ENCODE measurements at places on chromosomes 1 and 21.

DNA sequence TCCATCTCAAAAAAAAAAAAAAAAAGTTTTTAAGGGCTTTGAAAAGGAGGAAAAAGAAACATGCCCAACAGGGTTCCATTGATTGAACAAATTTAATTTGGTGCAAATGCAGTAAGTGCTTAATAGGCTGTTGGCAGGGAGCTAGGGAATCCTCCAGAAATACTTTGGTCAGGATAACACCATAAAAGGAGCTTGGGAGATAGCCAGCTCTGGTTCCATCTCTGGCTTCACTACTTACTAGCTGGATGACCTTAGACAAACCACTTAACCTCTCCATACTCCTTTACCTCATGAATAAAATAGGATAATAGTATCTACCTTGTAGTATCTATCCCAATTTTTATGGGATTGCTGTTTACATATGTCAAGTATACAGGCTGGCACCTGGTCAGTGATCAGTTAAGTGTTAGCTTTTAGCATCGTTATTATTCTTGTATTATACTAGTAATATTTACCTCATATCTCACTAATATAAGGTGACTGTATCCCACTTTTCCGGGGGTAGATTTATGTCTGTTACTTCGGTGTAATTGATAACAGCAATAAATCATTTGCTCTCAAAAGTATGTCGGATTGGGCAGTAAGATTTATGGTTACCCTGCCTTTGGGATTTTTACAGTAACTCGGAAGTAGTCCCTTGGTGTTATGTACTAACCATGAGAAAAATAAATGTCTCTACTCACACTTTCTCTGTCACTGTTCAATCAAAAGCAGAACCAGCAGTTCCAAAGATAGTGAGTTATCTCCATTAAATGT is 36.4 kb downstream of the BTG3 start:
- H3K36me3 ChIP-seq: peaks cover 15% of the 10 kb centered on the region
- no peaks in the 10 kb centered on the region for H3K4me1 ChIP-seq
- no peak for DNase-seq
- H3K27me3 ChIP-seq: no peaks in the 10 kb centered on the region
- H3K4me3 ChIP-seq: no peak overlapping the region

DNA sequence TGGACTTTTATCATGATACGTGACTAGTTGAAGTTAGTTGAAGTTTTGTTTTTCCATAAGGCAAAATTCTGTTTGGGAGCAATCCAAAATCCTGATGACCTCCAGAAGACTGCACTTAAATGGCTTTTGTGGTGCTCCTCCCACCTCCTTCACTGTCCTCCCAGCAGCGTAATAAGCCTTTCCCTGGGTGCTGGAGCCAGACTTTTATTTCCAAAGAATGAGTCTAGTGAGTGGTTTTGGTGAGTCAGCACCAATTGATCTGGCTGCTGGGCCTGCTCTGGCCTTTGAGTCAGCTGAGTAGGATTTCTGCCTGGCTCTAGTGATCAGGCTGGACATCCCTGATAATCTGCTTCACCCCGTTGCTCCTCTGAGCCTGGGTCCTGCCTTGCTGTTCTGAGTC is 21.7 kb upstream of the KCND3 start:
- peaks cover 6% of the 10 kb centered on the region for H3K27me3 ChIP-seq
- H3K4me1 ChIP-seq: no peaks in the 10 kb centered on the region
- H3K4me3 ChIP-seq: no peak overlapping the region
- DNase-seq: no peak
- H3K36me3 ChIP-seq: no peaks in the 10 kb centered on the region

DNA sequence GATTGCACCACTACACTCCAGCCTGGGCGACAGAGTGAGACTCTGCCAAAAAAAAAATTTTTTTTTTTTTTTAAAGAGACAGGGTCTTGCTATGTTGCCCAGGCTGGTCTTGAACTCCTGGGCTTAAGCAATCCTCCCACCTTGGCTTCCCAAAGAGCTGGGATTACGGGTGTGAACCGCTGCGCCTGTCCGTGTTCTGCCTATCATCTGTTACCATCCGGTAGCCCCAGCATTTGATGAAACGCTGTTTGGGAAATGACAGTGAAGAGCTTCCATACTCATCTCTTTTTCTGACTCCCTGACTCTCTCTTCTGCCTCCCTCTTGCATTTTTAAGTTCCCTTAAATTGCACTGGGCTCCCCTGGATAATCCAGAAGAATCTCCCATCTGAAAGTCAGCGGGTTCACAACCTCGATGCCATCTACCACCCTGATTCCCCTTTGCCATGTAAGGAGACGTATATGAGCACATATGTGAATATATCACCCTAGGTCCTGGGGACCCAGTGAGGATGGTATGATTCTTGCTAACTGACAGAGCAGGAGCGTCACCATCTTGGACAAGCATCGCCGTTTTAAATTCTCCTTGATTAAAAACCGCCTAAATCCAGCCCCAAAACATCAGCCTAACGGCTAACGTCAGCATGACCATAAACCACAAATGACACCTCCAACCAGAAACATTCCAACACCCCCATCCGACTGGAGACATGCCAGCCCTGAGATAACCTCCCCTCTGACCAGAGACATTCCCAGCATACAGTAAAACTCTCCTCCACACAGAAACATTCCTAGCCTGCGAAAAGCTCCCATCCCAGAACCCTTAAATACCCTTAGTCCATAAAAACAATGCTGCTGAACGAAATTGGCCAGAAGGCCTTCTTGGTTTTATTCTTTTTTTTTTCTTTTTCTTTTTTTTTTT is 12.4 kb downstream of the TNFRSF8 start:
- H3K27ac ChIP-seq: peak overlapping the region; percentile 58
- H3K4me3 ChIP-seq: no peak overlapping the region
- DNase-seq: no peak
- peaks cover 14% of the 10 kb centered on the region for H3K27me3 ChIP-seq
- H3K36me3 ChIP-seq: no peaks in the 10 kb centered on the region

- DNase-seq: no peak
- no peaks in the 10 kb centered on the region for H3K36me3 ChIP-seq
- peak overlapping the region; percentile 50 for H3K27ac ChIP-seq
- no peak overlapping the region for H3K4me3 ChIP-seq
- peaks cover 41% of the 10 kb centered on the region for H3K4me1 ChIP-seq
- no peaks in the 10 kb centered on the region for H3K27me3 ChIP-seq
Measured at GRCh38 chr21:44017601-44018000, 5.5 kb downstream of the TRAPPC10 start.

GRCh38 chr1:192669174-192669573 is 33.2 kb downstream of the RGS13 start:
- H3K27ac ChIP-seq: no peak overlapping the region
- peaks cover 11% of the 10 kb centered on the region for H3K27me3 ChIP-seq
- no peaks in the 10 kb centered on the region for H3K36me3 ChIP-seq
- no peak overlapping the region for H3K4me3 ChIP-seq
- no peak for DNase-seq
